EH (cell line): ENCODE measurements at places on chromosomes 13 and 19.
A peak's percentile ranks its signal among the peaks of the same experiment; 100 is the strongest.

DNA sequence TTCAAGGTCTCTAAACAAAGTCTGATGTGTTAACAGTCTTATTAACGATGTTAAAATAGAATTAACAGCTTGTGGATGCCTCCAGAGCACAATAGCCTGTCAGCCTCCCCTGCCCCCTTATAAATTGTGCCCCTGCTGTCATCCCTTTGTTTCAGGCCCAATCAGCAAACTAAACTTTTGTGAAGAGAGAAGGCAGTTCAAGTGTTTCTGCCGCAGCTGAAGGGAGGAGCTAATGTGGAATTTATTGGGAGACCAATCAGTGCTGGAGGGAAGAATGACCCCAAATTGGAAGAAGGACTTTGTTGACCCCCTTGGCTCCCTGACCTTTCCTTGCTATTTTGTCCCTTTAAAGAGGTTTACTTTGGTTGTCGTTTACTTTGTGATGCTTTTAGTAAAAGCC is 160.5 kb downstream of the TM9SF2 start:
- DNase-seq: no peak

GRCh38 chr19:1852581-1853128 is 4.4 kb upstream of the REXO1 start:
- no peak for DNase-seq

DNA sequence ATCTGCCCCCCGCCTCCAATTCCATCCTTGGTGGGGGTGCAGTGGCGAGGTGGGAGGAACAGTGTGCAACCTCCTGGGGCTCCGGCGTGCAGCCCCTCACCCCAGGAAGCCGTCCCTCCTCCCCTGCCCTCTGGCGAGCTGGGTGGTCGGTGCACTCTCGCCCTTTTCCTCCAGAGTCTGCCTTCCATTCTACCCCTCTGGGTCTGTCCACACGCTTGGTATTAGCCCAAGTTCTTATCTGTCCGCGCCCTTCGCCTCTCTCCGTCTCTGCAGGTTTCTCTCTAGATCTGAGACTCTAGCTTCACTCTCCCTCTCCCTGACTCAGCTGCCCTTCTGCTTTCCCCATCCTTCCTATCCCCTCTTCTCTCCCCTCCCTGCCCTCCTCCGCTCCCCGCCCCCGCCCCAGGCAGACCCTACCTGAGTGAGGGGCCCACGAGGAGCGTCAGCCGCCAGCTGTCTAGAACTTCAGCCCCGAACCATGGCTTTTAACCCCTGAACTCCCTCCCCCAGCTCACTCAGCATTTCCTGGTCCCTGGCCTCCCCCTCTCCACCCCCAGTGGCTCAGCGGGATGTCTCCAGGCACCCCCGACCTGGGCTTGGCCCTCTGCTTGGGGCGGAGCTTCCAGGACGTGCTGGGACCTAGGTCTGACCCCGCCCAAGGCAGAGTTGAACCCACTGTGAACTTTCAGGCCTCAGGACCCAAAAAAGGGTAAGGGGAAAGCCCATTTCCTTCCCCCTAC is 499 bp upstream of the KLK13 start:
- DNase-seq: no peak

DNA sequence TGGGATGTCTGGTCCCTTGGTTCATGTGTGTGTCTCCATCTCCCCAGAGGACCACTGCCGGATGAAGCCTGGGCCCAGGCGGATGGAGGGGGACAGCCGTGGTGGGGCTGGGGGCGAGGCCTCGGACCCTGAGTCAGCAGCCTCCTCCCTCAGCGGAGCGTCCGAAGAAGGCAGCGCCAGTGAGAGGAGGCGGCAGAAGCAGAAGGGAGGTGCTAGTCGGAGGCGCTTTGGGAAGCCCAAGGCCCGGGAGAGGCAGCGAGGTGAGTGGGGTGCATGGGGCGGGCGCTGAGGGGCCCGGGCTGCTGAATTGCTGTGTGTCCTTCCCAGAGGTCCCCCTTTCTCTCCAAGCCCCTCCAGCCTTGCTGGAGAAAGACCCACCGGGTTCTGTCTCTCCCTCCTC is 3.2 kb downstream of the CCDC106 start:
- no peak for DNase-seq

- no peak for DNase-seq
Measured at GRCh38 chr13:49521224-49521623, 25.5 kb downstream of the PHF11 start.

- peak; percentile 55 for DNase-seq
Measured at GRCh38 chr19:18999016-18999758, 34.1 kb downstream of the SUGP2 start.

- no peak for DNase-seq
Measured at GRCh38 chr19:33628921-33629825, 7.4 kb downstream of the CHST8 start.

- DNase-seq: no peak
Measured at GRCh38 chr19:29963576-29963975, 21.5 kb downstream of the URI1 start.

GRCh38 chr19:19687090-19687489 is 18.5 kb downstream of the ZNF101 start:
- DNase-seq: peak; percentile 4

- DNase-seq: no peak
Measured at GRCh38 chr19:41307090-41307875, 2.7 kb upstream of the CCDC97 start.

DNA sequence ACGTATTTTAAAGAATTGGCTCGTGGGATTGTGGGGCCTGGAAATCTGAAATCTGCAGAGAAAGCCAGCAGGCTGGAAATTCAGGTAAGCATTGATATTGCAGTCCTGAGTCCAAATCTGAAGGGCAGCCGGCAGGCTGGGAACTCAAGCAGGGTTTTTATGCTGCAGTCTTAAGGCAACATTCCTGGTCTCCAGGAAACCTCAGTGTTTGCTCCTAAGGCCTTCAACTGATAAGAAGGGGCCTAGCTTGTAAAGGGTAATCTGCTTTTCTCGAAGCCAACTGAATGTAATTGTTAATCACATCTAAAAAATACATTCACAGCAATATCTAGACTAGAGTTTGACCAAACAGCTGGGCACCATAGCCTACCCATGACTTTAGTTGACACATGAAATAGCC is 154.4 kb downstream of the EFNB2 start:
- DNase-seq: peak; percentile 23

DNA sequence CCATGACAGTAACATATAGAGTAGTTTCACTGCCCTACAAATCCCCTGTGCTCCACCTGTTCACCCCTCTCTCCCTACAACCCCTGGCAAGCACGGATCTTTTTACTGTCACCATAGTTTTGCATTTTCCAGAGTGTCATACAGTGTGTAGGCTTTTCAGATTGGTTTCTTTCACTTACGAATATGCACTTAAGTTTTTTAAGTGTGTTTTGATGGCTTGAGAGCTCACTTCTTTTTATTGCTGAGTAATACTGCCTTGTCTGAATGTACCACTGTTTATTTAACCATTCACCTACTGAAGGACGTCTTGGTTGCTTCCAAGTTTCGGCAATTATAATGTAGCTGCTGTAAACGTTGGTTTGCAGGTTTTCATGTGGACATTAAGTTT is 175.1 kb downstream of the ITGBL1 start:
- peak; percentile 12 for DNase-seq

GRCh38 chr13:75494491-75494890 is 12.5 kb upstream of the TBC1D4 start:
- DNase-seq: peak; percentile 76

- DNase-seq: no peak
Measured at GRCh38 chr19:34675919-34676318, 1.0 kb downstream of the SCGB2B2 start.

DNA sequence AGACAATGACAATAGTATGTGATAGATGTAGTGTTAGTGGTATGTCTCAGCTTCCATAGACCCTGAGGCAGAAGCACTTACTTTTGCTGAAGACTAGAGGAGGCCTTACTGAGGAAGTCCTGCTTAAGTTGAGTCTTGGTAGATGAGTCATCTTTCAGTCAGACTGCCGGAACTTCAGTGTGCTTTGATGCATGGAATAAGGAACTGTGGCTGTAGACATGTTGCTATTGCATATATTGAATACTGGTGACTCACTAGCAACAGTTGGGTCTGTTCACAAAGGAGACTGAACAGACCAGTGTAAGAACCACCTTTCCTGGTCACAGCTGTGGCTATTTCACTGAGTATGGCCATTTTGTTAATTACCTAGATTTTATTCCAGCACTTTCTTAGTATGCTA is 1000.6 kb downstream of the OLFM4 start:
- DNase-seq: no peak

GRCh38 chr19:18951721-18952281 is 10.8 kb upstream of the HOMER3 start:
- peak; percentile 93 for DNase-seq

DNA sequence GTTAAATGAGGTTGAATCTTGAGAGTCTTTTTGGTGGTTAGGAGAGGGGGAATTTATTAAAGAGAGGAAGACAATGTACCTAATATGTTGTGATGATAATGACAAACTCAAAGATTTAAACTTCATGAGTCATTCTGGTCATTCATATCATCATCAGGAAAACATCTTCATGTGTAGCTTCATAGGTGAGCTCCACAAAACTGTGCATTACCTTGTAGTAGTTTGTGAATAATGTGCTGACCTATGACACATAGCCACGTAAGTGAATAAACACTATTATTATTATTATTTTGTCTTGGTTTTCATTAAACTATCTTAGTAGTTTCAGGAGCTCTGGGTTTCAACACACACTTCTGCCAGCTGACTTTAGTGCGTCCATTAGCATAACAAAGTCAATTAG is 997 bp upstream of the GPC6 start:
- DNase-seq: no peak

DNA sequence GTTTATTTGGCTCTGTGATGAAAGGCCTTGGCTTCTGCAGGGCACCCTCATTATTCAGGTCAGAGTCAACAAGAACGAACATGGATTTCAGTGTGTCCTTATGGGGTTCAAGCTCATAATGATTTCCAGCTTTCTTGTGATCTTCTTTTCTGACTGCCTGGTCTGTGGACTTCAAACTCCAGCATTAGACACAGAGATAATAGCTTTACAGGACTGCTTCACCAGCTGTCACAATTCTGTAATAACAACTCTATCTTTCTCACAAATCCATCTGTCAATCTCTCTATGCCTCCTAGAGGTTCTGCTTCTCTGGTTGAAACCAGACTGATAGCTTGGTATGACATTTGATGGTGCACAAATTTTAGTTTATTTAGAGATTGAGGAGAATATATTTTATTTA is 13.1 kb upstream of the SLITRK6 start:
- DNase-seq: no peak

- no peak for DNase-seq
Measured at GRCh38 chr19:35205733-35206323, 22.7 kb downstream of the FAM187B start.

DNA sequence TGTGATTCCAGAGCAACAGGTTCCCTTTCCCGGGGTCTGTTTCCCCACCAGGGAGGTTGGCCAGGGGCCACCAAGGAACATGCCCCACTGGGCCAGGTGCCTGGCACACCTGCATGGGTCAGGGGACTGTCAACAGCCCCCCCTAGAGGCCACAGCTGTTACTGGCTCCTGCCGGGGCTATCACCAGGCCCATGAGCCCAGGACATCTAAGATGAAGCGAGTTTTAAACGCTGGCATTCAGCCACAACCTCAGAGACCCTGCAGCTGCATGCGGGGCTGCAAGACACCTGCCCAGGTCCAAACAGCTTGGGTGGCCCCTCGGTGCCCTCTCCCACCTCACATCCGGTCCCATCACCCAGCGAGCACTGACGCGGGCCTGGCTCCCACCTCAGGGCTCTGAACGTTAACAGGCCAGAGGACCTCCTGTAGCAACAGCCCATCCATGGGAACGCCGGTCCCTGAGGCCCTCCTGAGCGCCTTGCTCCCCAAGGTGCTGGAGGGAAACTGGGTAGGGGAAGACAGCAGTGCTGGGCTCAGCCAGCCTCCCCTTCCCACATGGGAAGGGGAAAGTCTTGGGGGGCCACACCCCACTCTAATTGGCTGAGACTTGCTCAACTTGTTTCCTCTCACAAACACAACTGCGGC is 12.0 kb downstream of the KHSRP start:
- DNase-seq: peak; percentile 11

DNA sequence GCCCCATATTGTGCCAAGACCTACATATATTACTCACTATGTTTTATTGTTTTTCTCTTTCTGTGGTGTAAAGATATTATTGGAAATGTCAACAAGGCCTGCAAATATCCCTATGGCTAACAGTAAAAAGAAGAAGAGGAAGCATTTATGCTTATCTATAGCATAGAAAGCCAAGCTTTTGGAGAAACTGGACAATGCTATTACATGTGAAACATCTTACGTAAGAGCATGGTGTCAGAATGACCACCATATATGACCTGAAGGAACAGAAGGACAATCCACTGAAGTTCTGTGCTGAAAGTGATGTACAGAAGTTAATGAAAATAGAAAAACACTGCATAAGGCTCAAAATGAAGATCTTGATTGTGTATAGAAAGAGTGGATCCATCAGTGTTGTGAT is 145.2 kb downstream of the KCTD12 start:
- DNase-seq: no peak

DNA sequence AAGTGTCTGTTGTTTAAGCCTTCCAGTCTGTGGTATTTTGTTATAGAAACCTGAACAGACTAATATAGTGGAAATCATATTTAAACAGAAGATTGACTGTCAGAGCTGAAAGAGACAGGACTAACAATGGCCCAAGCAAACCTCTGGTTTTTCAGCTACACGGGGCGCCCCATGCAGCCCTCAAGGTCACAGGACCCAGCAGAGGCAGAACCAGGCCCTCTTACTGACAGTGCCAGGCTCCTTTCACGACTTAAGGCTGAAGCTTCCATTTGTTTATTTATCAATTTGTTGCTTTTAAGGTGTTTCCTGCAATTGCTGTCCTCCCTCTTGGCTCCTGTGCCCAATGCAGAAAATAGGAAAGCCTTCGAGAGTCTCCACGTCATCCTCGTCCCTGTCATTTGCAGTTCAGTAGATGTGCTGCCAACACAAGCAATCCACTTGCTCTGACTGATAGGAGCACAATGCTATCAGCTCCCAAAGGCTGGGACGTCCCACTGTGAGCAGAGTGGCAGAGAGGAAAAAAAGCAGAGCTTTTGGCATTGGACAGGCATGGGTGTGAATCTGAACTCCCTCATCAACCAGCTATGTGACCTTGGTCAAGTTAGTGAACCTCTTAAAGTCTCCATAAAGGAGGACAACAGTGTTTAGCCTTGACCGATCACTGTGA is 10.5 kb upstream of the SLC7A1 start:
- DNase-seq: no peak

GRCh38 chr13:30113551-30113950 is 193.8 kb downstream of the KATNAL1 start:
- no peak for DNase-seq

DNA sequence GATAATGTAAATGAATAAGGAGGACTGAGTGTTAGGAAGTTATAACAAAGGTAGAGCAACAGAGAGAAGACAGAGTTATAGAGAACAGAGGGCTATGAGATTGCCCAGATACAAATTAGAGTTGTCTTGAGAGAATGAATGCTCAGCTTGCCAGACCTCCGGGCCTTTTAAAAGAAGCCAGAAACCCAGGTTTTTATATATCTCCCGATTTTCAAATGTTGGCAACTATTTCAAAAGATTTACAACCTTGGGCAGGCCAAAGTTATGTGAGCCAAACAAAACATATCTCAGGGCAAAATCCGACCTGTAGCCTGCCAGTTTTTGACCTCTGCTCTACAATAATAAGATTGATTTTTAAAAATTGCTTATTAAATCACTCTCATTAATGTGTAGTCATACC is 573.1 kb upstream of the SLC10A2 start:
- no peak for DNase-seq

- peak; percentile 81 for DNase-seq
Measured at GRCh38 chr19:34171539-34171876, 796 bp upstream of the LSM14A start.
